Stromal cell of bone marrow (primary cell): ENCODE measurements at places on chromosomes 11 and 22.
A peak's percentile ranks its signal among the peaks of the same experiment; 100 is the strongest.

- no peak for DNase-seq
Measured at GRCh38 chr22:39150848-39151215, 1.6 kb downstream of the CBX7 start.

DNA sequence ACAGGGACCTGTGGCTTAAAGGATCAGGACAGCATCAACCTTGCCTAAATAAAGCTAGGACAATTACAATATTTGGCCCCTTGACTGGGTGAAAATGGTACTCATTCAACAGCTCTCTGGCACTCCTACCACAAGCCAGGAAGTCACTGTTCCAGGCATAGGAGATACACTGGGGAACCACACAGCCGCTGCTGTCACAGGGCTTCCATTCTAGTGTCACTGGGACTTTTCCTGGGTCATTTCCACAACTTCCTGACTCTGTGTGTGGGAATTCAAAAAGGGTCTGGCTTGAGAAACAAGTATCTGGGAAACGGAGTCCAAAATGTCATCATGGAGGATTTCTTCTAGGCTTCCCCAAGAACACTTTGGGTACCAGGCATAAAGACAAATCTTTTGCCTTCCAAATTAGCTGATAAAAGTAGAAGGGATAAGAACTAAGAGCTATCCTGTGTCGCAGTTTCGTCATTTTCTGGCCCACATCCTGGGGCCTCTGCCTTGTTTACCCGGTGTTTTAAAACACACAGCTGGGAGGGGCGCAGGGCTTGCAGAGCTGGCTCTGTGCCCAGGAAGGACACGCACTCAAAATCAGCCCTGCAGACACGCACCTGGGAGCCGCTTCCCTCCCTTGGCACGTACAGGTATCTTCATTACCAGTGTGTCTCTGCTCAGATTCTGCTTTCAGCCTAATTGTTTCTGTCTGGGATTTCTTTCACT, 38.0 kb downstream of the TMEM45B start:
- DNase-seq, result no peak

DNA sequence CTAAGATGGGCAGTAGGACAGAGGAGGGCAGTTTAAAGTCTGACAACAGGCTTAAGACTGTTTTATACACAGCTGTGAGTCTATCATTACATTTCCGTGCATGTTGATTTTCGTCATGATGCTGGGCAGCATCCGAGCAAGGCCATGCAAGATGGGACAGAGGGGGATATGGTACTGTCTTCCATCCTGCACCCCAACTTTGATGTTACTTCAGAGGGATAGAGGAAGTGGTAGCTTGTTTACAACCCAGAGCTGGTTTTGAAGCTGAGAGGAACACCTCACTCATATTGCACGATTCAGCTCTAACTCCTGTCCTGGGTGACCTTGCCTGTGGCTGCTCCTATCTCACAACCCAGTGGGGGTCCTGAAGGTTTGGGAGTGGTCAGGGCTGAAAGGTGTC, 3.0 kb upstream of the SORL1 start:
- no peak for DNase-seq

DNA sequence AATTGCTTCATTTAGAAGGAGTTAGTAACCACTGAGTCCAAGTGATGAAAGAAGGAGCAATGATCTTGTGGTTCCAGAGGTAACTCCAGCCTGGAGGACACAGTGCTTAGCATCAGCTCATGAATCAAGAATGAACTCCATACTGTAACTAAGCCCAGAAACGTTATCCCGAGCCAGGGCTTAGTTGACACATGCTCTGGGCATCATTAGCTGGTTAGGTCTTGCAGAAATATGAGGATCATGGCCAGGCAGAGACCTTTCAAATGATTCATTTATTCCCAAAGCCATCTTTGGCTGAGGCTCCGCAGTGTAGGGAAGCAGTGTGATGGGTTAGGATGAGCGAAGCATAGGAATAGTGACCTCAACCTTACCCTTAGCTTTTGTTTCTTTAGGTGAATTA, 277.4 kb downstream of the FAM76B start:
- peak; percentile 98 for DNase-seq

DNA sequence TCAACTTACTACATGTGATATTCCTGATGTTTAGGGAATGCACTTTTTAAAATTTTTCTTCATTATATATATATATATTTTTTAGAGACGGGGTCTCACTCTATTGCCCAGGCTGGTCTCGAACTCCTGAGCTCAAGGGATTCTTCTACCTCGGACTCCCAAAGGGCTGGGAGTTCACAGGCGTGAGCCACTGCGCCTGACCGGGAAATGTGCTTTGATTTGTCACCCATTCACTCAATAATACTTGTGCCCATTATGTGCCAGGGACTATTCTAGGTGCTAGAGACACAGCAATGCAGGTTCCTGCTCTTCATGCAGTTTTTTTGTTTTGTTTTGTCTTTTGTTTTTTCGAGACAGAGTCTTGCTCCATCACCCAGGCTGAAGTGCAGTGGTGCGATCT, 56.1 kb upstream of the INCENP start:
- DNase-seq, result no peak

GRCh38 chr22:20436768-20437612, 635 bp downstream of the SCARF2 start:
- DNase-seq, result no peak

DNA sequence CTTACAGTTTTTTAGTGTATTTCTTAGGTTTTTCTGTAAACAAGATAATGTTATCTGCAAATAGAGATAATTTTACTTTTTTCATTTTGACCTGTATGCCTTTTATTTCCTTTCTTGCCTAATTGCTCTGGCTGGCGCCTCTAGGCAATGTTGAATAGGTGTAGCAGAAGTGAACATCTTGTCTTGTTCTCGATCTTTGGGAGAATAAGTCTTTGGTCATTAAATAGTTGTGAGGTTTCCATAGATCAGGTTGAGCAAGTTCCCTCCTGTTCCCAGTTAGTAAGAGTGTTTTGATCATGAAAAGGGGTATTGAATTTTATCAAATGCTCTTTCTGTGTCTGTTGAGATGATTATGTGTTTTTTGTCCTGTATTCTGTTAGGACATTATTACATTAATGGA, 24.0 kb downstream of the PIH1D2 start:
- no peak for DNase-seq

- no peak for DNase-seq
Measured at GRCh38 chr11:131985846-131986301, 615.5 kb downstream of the NTM start.

- DNase-seq, result no peak
Measured at GRCh38 chr11:66745356-66746235, 16.6 kb upstream of the SPTBN2 start.

- no peak for DNase-seq
Measured at GRCh38 chr11:114085965-114086793, 26.7 kb downstream of the ZBTB16 start.

DNA sequence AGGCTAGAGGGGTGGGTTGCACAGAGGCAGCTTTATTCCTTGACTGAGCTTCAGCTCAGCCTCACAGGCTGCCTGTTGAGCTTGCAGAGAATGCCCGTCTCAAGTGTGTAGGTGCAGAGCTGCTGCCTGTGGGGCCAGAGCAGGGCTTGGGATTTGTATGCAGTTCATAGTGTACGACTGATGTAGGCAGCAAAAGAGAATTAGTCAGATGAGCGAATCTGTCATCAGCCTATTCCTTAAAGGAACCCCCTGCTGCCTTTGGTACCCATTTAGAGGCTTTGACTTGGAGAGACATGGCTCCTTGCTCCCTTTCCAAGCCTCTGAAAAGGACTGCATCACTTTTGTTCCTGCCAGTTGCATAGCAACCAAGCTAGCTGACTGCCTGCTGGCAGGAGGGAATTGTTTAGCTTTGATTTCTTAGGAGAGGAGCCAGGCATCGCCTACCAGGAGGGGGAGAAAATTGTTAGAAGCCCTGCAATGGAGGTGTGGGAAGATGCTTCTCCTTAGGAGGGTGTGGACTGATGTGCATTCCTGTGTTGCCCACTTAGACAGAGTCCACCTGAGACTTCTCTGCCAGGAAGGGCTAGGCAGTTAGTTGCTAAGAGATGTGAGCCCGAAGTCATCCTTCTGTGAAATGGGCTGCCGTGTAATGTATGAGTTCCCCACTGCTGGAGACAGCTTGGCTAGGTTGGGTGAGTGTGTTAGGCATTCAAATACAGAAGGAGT, 10.9 kb downstream of the ACO2 start:
- peak; percentile 86 for DNase-seq

GRCh38 chr11:113103932-113104690, 142.9 kb downstream of the NCAM1 start:
- DNase-seq, result no peak

DNA sequence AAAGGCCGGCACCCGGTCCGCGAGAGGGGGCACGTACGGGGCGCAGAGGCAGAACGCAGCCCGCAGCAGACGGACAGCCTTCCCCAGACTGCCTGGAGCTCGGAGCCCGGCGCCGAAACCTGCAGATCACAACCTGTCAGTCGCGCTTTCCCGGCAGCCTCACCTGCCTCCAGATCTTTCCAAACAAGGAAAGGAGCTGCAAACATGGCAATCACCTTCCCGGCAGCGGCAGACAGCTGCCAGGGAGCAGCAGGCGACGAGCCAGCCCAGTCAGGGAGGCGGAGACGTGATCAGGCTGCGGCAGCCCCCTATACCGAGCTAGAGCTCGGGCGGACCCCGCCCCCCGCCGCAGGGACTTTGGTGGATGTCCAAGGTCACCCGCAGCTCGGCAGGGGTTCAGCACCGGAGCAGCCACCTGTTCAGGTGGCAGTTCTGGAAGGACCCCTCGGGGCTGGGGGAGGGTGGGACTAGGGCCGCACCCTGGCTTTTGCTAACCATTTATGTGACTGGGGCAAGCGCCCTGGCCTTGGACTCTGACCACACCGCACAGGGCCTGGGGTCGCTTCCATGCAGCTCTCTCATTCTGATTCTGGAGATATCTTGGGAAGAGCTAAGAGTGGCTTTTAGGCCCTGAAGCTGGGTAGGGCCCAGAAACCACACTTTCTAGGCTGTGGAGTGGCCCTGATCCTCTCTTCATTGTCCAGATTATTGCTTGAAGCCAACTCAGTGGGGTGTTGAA, 143.8 kb downstream of the NECTIN1 start:
- no peak for DNase-seq

DNA sequence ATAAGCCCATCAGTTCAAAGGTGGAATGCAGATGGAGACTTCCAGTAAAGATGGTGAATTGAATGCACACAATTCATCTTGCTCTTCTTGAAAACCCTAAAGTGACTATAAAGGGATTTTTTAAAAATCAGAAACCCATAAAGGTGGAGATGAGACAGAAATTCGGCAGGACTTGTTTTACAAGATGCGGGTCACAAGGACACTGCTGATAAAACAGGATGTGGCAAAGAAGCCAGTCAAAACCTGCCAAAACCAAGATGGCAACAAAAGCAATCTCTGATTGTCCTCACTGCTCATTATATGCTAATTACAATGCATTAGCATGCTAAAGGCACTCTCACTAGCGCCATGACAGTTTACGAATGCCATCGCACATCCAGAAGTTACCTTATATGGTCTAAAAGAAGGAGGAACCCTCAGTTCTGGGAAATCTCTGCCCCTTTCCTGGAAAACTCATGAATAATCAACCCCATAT, 137.1 kb downstream of the NECTIN1 start:
- no peak for DNase-seq

GRCh38 chr11:57562596-57562995, 4.9 kb downstream of the UBE2L6 start:
- DNase-seq, result no peak

DNA sequence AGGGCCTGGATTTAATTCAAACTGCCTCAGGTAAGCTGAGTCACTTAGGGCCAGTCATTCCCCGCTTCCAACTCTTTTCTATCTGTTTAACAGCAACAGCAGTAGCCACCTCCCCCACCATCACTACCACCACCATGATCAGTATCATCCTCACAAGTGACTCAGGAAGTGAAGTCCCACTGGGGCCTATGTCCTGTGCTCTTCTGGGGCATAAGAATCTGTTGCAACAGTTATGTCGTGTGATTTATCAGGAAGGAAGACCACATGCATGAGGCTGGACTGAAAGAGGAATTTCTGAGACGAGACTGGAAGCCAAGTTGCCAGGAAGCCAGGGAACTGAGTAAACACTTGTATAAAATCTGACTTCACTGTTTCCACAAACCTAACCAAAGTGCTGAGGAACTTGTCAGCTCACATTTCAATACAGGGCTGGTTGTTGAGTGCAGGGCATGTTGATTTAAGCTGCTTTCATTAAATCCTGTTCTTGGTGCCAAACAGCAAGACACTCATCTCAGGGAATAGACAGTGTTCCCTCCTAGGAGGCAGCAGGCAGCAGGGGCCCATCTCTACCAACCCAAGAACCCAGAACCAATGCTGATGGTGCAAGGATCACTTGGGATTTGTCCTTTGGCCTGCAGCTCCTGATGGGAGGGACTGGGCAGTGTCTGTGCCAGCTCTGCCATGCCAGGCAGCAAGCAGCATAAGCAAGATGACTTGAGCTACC, 226.7 kb upstream of the NARS2 start:
- DNase-seq, result peak; percentile 99

DNA sequence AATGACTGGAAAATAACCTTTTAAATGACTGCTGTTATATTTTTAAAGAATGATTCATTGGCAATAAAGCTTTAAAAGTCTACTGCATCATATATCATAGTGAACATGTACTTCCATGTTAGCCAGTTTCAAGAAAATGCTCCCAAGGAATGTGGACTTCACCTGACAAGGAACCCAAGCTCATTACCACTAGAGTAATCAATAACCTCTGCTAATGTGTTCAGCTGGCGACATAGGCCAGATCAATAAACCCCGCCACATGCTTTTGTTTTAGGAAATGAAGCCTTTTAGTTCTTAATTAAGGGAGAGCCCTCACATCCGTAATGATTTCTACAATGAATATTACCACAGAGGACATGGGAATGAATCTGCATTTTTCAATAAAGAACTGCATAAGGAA, 1219.9 kb upstream of the CNTN5 start:
- DNase-seq, result no peak

DNA sequence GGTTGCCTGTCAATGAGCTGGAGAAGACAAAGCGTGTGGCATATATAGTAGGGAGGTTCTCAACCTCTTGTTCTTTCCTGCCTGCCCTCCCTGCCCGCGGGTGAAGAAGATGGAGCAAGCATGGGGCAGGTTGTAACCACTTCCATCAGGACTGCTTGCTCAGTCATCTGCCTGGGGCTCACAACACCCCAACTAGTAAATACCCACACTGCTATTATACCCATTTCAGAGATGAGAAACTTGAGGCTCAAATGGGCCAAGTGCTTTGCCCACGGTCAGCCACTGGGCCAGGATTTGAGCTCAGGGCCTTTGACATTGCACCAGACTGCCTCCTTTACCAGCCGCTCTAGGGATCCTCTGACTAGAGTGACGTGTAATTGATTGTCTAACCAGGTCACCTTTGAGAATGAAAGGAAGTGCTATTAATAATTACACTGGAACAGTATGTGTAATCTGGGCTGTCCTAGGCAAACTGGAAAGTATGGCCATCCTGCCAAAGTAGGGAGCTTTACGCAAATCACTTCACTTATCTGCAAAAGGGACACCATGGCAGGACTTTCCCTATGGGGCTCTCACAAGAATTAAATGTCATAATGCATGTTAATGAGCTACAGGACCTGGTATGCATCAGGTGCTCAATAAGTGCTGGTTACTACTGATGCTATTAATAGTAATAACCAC, 2.8 kb upstream of the CDC42EP1 start:
- DNase-seq, result no peak
